ENCODE measurements at places on chromosomes 6 and 20.

GRCh38 chr20:46399401-46399800 lies 7.0 kb downstream of the ELMO2 start:
- no peak for DNase-seq

GRCh38 chr6:38364775-38365174 lies 275.0 kb downstream of the BTBD9 start:
- DNase-seq: no peak

- DNase-seq: no peak
Observed at GRCh38 chr20:5434116-5434515, 117.4 kb upstream of the PROKR2 start.

- no peak for DNase-seq
Observed at GRCh38 chr6:150894191-150894744, 28.8 kb downstream of the MTHFD1L start.

DNA sequence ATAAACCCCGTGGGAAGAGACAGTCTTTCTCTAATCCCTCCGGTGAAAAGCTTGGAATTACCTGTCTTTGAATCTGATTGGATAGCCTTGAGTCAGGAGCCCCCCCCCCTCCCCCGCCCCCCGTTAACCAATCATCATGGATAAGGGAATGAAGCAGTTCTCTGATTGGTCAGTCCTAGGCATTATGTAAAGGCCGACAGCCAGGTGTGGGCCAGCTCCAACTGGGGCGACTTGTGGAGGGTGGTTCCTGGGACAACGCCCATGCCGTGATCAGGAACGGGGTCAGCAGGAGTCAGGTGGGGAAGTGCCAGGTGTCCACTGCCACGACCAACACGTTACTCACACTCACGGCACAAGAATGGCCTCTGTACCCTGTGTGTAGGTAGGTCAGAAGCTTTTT lies 406.8 kb upstream of the SULF2 start:
- no peak for DNase-seq

GRCh38 chr6:14857001-14857400 lies 388.9 kb upstream of the JARID2 start:
- DNase-seq: no peak

- DNase-seq: no peak
Observed at GRCh38 chr20:36399147-36399968, 93.2 kb downstream of the DLGAP4 start.

DNA sequence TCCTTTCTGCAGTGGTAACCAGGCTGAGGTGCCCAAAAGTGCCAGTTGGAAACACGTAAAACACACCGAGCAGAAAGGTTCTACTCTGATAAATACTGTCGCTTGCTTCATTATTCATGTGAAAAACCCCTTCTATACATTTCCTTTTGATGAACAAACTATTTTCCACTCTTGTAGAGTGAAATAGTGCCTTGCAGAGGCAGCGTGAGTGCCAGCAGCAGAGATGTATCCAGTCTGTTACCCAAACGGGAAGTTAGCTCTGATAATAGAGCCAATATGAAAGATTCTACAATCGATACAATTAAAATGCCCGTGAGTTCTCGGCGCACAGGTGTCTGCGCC lies 1.5 kb downstream of the ZBTB46 start:
- no peak for DNase-seq

DNA sequence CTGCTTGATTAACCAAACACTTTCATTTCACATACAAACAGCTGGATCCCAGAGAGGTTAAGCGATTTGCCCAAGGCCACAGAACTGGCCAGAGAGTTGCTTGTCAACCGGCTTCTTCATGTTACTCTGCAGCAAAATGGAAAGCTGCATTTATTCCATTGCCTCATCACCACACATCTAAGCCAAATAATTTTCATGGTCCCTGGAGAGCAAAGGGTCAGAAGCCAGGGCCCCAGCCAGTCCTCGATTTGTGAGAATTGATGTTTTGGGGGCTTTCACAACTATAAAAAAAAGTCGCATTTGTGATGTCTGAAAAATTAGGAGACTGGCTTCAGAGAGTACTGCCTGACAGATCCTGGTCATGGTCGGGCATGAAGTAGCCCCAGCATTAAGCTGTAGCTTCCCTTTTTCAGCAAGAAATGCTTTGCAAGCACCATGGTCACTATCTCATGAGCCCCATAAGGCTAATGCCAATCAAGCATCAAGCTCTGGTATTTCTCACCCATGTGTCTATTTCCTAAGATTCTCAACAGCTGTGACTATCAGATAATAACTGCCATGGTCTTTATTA lies 95.8 kb downstream of the BANF2 start:
- no peak for DNase-seq

DNA sequence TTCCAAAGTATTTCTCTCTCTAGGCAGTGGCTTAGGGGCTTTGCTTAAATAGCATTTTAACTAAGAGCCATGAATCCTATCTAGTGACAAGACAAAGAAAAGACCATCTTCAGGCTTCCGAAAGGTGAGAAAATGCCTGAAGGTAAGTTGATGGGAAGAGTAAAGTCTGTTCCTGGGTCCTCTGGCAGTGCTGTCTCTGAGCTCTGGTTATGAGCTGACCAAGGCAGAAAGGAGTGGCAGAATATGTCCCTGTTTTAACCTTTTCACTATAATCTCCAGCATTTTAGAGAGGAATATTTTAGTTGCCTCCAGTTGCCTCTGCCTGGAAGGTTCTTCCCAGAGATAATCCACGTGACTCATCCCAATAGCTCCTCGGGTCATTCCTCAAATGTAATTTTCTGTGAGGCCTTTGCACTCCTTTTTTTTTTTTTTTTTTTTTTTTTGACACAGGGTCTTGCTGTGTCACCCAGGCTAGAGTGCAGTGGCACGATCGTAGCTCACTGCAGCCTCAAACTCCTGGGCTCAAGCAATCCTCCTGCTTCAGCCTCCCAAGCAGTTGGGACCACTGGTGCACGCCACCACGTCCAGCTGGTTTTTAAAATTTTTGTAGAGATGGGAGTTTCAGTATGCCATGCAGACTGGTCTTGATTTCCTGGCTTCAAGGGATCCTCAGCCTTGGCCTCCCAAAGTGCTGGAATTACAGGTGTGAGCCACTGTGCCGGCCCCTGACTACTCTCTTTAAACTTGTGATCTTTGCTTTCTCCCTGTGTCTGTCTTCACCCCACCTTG lies 3.7 kb upstream of the ARMH2 start:
- DNase-seq: no peak

DNA sequence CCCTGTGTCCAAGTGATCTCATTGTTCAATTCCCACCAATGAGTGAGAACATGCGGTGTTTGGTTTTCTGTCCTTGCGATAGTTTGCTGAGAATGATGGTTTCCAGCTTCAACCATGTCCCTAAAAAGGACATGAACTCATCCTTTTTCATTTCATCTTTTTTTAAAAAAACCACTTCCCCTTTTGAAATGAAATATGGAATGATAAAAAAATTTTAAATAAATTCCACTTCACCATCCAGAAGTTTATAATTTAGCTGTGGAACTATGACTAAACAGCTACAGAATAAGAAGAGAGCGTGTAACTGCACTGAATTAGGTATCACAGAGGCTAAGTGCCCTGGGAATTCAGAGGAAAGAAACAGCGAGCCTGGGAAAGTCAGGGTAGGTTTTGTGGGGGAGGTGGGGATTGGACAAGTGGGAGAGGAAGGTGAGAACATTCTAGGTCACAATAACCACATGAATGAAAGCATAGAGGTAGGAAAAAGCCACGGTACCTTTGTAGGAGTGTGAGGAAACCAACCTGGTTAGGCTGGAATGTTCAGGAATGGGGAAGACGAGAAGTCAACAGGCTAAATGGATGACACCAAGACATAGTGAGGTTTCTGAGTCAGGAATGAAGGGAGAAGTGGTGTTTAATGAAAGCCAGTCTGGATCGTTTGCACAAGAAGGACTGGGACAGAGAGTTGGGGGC lies 11.0 kb downstream of the TRIM10 start:
- DNase-seq: no peak

GRCh38 chr20:5402903-5403531 lies 86.3 kb upstream of the PROKR2 start:
- DNase-seq: no peak

DNA sequence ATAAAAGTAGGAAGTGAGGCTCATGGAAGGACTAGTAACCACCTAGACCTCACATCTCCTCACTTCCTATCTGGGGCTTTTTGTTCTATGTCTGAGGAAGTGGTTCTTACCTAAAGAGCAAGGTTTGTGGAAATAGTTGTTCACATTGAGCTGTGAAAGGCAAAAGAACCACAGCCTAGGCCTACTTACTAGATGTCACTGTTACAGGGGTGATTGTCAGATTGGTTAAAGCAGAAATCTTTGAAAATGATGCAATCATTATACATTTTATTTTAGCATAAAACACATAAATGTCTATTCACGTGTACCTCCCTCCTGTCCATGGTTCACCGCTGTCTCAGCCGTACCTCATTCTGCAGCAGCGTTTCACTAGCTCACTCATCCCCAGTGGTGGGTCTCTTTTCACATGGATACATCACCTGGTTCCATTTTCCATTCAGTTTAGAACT lies 268.8 kb downstream of the TMEM242 start:
- DNase-seq: no peak

- no peak for DNase-seq
Observed at GRCh38 chr20:48613926-48614325, 213.9 kb downstream of the PREX1 start.

DNA sequence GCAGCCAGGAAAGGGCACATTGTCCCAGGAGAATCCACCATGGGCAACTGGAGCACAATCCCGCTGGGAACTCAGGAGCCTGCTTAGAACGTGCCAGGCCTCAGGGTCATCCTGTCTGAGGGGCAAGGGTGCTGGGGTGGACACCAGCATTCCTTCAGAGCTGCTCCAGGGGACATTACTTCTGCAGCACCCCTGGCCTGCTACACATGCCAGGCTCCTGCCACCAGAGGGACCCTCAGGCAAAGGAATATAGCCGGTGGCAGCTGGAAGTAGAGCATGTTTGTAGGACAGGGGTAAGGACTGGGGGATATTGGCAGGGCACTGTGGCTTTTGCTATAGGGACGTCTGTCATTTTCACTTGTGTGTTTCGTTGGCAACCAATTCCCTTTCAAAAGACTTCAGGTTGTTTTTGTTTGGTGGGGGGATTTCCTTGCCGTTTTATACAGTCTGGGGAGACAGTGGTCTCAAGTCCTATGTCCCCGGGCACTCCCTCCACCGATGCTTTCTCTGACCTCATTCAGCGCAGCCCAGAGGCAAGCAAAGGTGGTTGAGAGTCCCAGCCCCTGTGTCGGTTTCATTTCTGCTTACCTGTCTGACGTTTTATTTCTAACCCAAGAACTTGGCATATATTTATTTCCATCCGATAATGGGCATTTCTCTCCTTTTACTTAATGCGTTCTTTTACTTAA lies 130.8 kb downstream of the JPH2 start:
- DNase-seq: no peak

- no peak for DNase-seq
Observed at GRCh38 chr20:61562897-61563504, 310.9 kb downstream of the CDH4 start.

- no peak for DNase-seq
Observed at GRCh38 chr20:17417225-17417624, 114.0 kb downstream of the BFSP1 start.

DNA sequence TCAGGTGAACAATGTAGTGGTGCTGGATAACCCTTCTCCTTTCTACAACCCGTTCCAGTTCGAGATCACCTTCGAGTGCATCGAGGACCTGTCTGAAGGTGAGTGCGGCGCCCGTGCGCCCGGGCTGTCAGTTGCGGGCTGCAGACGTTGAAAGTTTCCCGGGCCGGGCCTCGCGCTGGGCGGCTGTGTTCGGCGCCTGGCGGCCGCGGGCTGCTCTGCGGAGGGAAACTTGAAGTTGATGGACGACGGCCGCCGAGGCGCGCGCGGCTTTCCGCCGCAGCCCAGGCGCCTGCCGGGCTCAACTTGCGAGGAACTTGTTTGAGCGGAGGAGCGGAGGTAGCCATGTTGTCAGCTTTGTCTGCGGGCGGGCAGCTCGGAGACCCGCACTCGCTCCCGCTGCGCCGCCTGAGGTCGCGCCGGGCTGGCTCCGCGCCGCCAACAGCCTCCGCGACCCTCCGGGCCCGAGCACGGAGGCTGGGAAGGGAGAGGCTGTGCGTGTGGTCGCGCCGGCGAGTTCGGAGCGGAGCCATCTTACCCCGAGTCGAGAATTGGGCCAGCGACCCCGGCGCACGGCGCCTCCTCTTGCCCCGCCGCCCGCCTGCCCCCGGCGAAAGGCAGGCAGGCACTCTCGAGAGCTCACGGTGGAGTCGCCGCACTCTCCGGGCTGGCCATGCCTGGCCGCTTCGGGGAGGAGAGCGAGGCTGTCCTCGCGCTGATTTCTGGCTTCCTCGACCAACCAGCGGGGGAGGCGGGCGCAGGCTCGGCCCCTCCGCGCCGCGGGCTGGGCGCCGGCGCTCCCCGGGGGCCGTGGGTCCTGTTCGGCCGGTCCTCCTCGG lies 691 bp downstream of the ASF1A start:
- DNase-seq: peak; percentile 79

DNA sequence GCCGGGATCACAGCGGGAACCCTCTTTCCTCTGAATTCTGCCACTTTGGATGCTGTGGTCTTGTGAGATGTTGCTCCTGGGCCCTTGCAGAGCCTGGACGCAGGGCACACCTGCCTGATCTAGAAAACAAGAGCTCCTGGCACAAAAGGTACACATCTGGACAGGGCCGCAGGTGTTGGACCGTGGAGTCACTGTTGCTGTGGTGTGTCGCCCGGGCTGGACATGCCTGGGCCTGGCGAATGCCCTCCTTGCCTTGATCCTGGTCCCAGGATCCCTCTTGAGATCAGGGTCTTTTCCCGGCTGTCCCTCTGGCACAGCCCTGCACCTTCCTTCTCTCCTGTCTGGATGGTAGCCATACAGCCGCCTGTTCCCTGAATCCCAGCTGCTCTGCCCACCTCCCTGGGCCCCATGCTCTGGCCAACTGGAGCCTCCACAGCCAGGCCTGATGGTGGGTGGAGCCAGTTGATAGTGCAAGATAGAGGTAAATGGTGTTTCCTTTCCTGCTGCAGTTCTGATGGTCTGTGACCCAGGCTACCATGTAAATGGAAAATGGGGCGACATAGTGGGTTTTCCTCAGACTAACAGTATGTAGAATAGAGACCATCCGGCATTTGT lies 5.0 kb downstream of the FOXP4 start:
- DNase-seq: no peak

DNA sequence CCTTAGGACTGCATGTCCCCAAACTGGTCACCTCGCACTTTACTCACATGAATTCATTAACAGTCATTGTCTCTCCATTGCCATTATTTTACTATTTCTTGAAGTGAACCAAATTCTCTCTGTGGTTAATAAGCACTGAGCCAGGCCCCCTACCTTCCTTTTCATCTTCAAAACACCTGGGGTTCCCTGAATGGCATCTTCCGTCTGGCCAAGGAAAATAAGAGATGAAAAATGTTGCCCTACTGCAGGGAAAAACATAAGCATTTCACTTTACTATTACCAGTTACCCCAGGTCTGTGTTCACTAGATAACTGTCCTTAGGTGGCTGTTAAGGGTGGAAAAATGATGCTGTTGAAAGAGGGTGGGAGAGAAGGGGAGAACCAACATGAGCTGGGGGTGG lies 10.0 kb upstream of the NKX2-2 start:
- no peak for DNase-seq

DNA sequence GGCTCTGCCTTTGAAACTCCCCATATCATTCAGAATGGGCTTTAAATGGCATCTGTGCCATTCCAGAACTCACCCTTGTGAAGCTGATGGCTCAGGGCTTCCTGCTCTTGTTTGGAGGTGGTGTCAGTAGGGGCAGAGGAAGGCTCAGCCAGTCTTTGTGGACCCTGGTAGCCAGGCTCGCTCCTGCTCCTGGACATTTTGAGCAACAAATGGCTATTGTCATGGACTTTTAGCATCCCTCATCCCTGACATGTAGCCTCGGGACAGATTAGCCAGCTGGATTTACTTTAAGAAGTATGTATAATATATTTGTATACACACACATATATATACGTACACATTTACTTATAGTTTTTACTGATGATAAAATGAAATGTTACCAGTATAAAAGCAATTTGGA lies 104.1 kb downstream of the UST start:
- DNase-seq: no peak

- DNase-seq: no peak
Observed at GRCh38 chr6:169415179-169415578, 161.5 kb upstream of the THBS2 start.
